BE2C (cell line): ENCODE measurements at places on chromosomes 12 and 14.

DNA sequence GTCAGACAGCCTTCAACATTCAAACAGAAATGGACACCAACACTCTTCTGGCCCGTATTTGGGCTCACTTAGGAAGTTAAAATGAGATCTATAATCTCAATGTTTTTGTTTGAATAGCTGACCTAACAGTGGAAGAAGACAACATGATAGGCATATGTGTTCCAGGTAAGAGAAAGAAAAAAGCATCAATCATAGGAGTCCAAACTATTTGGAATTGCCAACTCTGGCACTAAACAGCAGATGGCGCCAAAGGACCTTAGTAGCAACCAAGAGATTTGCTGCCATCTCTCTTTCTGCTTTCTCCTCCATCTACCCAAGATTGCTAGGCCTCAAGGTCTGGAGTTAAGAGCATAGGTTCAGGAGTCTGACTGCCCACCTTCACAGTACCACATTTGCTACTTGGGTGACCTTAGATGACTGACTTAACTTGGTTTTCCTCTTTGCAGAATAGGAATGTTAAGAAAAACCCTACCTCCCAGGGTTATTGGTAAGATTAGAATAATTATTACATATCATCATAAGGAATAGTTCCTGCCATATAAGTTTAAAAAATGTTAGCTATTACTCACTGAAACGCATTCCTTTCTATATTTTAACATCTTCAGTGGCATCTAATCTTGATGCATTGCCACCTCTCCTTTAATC lies 30.2 kb downstream of the PEX5 start:
- peak; percentile 76 for DNase-seq

GRCh38 chr12:115155665-115156645 lies 472.0 kb upstream of the TBX3 start:
- no peak for DNase-seq

DNA sequence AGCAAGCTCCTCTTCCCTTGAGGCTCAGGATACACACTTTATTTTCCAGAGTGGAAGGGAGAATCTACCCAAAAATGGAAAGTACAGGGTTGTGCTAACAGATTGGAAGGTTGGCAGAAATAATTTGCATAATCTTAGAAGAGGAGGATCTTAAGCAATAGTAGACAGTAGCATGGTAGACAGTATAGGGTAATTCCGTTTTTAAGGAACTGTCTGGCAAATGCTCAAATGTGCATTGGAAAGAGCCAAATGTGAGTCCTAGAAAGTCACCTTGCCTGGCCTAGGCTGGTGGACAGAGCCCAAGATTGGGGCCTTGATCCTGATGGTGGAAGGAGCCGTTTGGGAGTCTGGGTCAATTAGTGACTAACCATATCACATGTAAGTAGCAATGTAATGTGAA lies 13.1 kb upstream of the CARMIL3 start:
- no peak for DNase-seq

DNA sequence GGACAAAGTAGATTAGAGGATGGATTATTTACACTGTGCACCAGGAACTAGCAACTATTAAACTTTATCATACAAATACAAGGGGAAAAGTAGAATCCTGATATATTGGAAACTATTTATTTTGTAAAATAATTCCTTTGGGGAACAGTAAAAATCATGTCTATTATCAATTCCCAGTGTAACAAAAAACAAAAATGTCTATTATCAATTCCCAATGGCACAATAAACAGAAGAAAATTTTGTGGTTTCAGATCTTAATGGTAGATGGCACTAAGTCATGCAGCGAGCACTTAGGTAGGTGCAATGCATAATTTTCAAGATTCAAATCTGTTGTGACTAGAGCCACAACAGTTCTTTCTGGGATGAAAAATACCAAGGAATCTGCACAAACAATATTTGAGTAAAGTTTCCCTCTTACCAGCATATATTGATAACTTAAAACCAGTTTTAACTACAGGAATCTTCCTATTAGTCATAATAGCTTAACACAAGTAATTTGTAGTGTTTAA lies 13.7 kb downstream of the CFL2 start:
- DNase-seq, result no peak

- DNase-seq, result no peak
These were observed 1.5 kb upstream of the GPX2 start for GRCh38 chr14:64944041-64944440.

- DNase-seq, result no peak
These were observed 29.4 kb downstream of the ANAPC7 start for GRCh38 chr12:110373962-110374611.

DNA sequence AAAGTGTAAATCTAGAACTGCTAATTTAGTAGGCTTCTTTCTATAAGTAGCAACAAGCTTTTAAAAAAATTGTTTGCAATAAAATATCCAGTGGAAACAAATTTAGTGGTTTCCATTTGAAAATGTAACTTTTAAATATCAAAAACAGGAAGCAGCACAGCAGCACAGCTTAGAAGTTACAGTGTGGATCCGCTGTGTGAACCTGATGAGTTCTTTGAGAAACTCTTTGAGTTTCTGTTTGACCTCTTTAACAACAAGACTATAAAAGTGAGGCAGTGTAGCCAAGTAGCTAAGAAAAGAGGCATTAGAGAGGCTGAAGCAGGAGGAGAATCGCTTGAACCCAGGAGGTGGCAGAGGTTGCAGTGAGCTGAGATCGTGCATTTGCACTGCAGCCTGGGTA lies 178.3 kb downstream of the NAV3 start:
- no peak for DNase-seq

GRCh38 chr12:110745542-110746284 lies 3.0 kb upstream of the PPP1CC start:
- DNase-seq, result no peak

GRCh38 chr12:51082561-51083125 lies 753 bp downstream of the CSRNP2 start:
- no peak for DNase-seq

GRCh38 chr12:6607751-6608591 lies 792 bp upstream of the CHD4 start:
- peak; percentile 73 for DNase-seq

GRCh38 chr12:51270067-51270950 lies at the start of gene SMAGP:
TSS of gene SMAGP (minus strand) at chr12:51270415. CDS start at chr12:51269278, 1,137 bp downstream.
- peak; percentile 66 for DNase-seq

DNA sequence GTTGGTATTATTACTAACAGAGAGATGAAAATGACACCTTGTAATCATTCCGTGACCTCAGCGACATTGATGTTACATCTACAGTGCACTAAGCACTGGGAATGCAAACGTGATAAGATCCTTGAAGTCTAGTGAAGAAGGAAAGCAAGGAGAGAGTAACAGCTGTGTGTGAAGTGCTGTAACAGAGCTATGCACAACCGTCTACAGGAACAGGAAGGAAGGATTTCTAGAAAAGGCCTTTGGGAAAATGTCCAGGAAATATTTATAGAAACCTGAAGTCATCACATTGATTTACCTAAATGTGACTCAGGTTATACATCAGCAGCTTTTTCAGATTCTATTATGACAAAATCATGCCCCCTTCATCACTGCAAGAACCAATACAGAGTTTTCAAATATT lies 304.2 kb upstream of the AMIGO2 start:
- DNase-seq, result no peak

GRCh38 chr12:7162691-7163114 lies 26.8 kb upstream of the PEX5 start:
- no peak for DNase-seq

GRCh38 chr12:79532907-79533288 lies 157.9 kb downstream of the PAWR start:
- peak; percentile 28 for DNase-seq

DNA sequence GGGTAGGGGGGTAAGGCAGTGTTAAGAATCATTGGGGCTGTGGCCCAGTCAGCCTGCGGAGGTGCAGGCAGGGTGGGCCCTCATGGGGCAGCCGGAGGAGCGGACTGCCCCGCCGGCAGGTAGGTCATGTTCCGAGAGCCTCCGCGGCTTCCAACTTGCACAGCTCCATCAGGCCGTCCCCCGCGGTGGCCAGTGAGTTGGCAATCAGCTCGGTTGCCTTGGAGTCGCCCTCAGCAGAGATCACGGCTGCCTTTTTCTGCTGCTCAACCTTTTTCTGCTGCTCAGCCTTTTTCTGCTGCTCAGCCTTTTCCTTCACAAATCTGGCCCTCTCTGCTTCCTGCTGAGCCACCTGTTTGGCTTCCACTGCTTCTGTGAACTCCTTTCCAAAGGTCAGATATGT lies 41.1 kb upstream of the CSRNP2 start:
- DNase-seq, result no peak

- DNase-seq, result peak; percentile 39
These were observed 97.9 kb downstream of the RERGL start for GRCh38 chr12:17992002-17992656.

DNA sequence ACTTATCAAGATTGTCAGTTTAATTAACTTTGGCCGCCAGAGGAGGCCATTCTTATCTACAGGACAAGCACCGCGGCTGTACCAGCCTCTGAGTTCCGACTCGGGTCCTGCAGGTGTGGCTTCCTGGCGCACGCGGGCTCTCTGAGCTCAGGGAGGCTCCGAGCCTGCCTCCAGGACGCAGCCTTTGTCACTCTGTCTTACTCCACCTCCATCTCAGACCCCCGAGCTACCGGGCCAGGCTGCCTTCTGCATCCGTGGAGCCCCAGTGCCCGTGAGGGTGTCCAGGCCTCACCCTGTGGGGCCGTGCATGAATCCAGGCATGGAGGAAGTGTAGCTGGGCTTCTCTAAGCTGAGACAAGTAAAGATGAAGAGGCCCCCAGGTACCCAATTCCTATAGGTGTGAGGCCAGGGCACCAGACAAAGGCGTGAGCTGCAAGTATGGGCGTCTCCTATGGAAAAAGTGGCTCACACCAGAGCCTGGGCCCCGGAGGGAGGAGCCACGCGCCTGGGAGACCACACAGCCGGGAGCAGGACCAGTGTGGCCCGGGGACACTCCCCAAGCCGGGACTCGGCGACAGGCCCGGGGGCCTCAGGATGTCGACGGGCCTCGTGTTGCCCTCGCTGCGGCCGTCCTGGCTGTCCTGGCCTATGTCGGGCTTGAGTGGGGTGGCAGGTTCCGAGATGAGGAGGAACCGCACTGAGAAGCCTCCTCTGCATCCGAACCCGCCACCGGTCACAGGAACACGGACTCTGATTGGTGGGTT lies 42.8 kb downstream of the NOC4L start:
- DNase-seq, result no peak

GRCh38 chr12:54383041-54383609 lies 1.4 kb downstream of the ZNF385A start:
- DNase-seq, result no peak

GRCh38 chr14:102777711-102778337 lies 575 bp downstream of the TRAF3 start:
- DNase-seq, result peak; percentile 16

DNA sequence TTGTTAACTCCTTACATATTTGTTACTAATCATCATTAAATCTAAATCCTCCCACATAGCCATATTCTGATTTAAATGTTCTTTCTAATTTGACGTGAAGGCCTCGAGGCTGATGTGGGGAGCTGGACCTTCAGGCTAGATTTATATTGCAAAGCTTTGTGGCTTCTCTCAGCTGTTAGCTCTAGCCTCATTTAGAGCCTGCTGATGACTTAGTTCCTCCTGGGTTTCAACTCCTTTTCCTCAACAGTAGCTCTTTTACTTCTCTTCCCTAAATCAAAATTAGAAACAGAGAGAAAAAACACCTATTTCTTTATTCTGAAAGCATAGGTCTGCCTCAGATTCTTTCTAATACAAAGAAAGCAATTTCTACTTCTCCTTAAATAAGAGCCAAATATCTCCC lies 477.5 kb upstream of the CCDC196 start:
- DNase-seq, result no peak

GRCh38 chr14:64117671-64118402 lies 176.3 kb downstream of the ESR2 start:
- no peak for DNase-seq

DNA sequence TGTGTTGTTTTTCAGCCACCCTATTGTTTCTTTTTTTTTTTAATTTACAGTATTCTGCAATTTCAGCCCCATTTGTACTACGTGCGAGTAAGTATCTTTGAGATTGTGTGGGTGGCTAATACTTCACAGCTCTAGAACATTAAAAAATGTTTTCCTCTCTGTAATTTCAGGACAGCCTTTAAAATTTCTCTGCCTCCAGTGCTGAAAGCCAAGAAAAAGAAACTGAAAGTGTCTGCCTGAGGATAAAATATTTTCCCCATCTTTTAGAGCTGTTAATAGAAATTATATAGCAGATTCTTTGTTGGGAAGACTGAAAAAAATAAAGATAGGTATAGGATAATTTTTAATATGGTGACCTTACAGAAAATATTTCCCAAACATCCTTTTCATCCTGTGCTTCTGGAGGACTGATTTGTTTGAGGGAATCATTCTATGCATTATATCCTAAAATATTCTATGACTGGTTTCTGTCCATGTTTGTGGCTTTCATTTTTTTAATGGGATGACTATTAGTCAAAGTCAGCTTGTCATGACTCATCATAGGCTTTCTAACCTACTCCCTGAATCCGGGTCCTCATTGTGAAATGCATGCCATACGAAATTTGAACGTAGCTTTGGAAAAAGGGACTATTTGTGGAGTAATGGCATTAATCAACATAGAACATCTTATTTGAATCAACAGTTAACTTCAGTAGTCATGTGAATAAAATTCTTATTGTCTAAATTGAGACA lies 10.8 kb upstream of the TCTN2 start:
- DNase-seq, result no peak

DNA sequence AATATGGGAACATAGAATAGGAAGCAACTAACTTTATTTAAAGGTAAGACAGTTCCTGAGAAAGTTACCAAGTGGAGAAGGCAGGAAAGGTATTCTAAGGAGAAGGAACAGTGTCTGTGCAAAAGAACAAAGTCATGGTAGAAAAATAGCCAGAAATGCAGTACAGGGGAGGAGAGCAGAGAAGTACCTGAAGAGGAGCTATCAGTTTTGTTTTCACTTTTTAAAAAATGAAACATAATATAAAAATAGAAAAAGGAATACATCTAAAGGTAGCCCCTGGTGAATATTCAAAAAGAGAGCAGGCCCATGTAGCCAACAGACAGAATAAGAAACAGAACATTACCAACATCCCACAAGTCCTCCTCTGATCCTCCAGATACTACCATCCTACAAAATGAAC lies 408.7 kb downstream of the ADAMTS20 start:
- DNase-seq, result no peak
